Astrocyte (in vitro differentiated cells and primary cell): ENCODE measurements at places on chromosomes 16 and 17. TPM values are rescaled to one million over a fixed set of nuclear protein-coding genes. Genes with fewer than 3 reads are reported as not detected.

Gene MT1E
- 10.7 and 11.9 TPM in 2 replicates for total RNA-seq

Gene WFDC1
- total RNA-seq: 0.34 TPM in 1 of 2 replicates, not detected in the other

Gene FBXW10
- total RNA-seq: not detected in 2 replicates

Gene ENGASE
- total RNA-seq: 11.5 and 11.6 TPM in 2 replicates

Gene KCNJ18
- total RNA-seq: not detected in 2 replicates

Gene PTGES3L
- total RNA-seq: 5.1 and 5.8 TPM in 2 replicates

DNA sequence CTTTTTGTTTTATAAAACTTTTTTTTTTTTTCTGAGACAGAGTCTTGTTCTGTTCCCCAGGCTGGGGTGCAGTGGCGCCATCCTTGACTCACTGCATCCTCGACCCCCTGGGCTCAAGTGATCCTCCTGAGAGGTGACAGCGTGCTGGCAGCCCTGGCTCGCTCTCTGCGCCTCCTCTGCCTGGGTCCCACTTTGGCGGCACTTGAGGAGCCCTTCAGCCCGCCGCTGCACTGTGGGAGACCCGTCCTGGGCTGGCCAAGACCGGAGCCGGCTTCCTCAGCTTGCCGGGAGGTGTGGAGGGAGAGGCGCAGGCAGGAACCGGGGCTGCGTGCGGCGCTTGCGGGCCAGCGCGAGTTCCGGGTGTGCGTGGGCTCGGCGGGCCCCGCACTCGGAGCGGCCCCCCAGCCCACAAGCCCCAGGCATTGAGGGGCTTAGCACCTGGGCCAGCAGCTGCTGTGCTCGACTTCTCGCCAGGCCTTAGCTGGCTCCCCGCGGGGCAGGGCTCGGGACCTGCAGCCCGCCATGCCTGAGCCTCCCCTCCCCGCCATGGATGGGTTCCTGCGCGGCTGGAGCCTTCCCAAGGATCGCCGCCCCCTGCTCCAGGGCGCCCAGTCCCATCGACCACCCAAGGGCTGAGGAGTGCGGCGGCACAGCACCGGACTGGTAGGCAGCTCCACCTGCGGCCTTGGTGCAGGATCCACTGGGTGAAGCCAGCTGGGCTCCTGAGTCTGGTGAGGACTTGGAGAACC is 49.6 kb upstream of the HELZ start:
- no peak for DNase-seq

- no peak for DNase-seq
Measured at GRCh38 chr16:84404324-84404723, 36.0 kb downstream of the ATP2C2 start.

- DNase-seq: no peak
Measured at GRCh38 chr16:20610892-20611349, 34.8 kb upstream of the ACSM2B start.

DNA sequence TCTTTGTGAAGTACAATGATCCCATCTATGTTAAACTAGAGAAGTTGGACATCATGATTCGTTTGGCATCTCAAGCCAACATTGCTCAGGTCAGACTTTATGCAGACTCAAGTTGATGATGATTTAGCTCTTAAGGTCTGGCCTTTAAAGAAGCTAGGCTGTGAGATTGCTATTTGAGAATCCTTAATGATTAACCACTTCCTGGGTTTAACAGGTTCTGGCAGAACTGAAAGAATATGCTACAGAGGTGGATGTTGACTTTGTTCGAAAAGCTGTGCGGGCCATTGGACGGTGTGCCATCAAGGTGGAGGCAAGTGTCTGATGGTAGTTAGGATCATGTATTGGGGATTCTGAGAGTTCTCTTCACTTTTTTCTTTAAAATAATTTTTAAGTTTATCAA is 40.3 kb downstream of the AP2B1 start:
- no peak for DNase-seq

DNA sequence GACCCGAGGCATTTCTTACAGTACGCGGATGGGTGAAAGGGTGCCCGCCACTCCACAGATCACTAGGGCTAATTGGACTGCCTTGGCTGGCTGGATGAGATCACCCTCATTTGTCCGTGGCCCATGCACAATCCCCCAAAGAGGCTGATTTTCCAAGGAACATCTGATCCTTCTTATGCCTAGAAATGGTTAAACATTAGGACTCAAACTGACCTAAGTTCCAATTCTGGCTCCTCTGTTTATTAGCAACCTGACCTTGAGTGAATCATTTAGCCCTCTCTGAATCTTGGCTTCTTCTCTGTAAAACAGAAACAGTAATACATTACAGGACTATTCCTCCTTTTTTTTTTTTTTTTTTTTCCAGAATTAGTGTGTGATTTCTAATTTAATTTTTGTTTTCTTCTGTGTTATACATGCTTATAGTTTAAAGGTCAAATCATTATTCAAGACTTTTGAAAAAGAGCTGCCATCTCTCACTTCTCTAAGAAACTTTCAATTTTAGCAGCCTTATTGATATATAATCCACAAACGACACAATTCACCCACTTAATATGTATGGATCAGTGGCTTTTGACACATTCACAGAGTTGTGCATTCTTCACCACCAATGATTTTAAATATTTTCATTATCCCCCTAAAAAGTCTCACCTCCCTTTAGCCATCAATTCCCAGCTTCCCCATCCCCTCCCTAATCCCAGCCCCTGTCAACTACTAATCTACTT is 45.4 kb upstream of the TMEM132E start:
- DNase-seq: no peak

DNA sequence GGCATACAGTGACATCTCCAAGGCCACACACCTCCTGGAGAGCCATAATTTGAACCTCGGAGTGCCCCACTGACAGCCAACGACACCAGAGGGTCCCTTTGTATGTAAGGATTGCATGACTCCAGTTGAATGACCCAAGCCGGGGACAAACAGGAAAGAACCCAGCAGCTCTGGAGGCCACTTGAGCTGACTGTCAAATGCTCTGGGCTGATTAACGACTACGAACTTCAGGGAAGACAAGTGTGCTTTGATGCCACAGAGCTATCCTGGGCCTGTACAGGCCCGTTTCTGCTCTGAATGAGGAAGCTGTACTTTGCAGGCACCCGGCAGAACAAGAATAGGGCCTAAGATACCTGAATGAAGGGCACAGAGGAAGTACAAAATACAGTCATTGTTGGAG is 404.6 kb downstream of the SLC39A11 start:
- DNase-seq: no peak

DNA sequence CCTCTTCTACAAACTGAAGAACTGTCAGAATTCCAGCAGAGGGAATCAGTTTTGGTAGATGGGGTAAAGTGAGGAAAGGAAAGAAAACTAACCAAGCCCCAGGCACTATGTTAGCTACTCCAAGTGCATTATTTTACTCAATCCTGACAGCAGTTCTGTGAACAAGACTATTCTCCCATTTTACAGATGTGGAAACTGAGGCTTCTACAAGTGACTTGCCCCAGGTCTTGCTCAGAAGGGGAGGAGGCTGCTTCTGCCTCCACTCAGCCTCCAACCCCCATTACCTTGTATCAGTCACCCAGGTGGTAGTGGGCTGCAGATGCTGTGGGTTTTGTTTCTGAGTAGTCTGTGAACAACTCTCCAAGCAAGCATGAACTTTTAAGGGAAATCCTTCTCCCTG is 315.2 kb upstream of the MAF start:
- no peak for DNase-seq
